ENCODE measurements at places on chromosomes 7 and 10.

- no peak for DNase-seq
- H3K27ac ChIP-seq: no peak overlapping the region
- H3K36me3 ChIP-seq: no peaks in the 10 kb centered on the region
- H3K4me3 ChIP-seq: no peak overlapping the region
- peaks cover 2% of the 10 kb centered on the region for H3K27me3 ChIP-seq
- no peaks in the 10 kb centered on the region for H3K4me1 ChIP-seq
Observed at GRCh38 chr7:25569765-25570164, 341.5 kb upstream of the NPVF start.

DNA sequence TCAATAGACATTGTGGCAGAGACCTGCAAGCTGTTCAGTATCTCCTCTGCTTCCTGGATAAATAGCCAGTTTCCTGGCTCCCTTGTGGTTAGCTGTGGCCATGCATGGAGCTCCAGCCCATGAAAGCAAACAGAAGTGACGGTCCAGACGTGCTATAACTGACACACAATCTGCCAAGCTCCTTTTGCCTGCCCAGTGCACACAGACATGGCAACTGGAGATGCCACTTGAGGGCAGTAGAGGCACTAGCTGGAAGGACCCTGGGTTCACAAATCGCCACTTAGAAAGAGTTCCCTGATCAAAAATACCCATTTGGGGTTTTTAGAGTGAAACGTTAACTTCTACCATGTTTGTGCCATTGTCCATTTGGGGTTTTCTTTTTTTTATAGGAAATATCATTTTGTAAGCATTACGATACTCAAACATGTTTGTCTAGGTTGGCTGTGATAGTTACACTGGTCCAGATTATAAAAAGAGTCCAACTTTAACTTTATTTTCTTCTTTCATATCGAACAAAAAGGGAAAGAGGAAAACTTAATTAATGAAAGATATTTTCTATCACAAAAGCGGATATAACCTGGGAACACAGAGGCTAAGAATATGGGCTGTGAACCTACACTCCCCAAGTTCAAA is 31.3 kb downstream of the KIN start:
- H3K4me3 ChIP-seq: no peak overlapping the region
- H3K4me1 ChIP-seq: no peaks in the 10 kb centered on the region
- H3K27me3 ChIP-seq: no peaks in the 10 kb centered on the region
- no peak overlapping the region for H3K27ac ChIP-seq

DNA sequence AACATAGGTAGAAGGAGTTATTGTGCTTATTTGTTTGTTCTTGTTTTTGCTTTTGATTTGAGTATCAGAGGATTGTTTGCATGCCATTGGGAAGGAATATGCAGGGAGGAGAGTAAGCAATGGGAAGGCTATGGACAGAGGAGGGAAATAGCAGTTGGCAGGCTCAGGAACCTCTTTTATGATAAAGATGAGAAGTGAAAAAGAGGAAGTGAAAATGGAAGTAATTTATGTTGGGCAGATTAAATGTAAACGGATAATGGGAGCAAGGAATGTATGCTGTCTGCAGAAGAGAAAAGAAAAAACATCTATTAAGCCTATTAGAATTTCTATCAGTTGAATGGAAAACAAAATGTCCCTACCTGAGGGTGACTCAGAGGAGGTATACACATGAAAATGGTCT is 90.1 kb upstream of the NPSR1 start:
- H3K27me3 ChIP-seq: no peaks in the 10 kb centered on the region
- no peaks in the 10 kb centered on the region for H3K36me3 ChIP-seq
- no peaks in the 10 kb centered on the region for H3K4me1 ChIP-seq
- DNase-seq: no peak
- no peak overlapping the region for H3K4me3 ChIP-seq

DNA sequence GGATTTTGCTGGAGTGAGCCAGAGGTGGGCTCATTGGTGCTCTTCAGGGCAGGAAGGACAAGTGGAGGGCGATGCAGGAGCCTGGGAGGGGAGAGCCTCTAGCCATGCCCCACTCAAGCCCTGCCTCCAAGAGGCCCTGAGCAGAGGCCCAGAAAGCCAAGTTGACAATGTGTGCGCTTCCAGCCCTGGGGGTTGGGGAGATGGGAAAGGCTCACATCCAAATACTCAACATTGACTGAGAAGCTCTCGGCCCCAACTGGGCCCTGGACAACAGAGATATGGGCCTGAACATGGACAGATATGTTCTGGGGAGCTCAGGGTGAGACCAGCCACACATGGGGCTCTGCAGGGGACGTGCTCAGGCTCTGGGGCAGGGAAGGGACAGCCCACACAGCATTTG is 39.0 kb downstream of the FRMPD2 start:
- no peak for DNase-seq

DNA sequence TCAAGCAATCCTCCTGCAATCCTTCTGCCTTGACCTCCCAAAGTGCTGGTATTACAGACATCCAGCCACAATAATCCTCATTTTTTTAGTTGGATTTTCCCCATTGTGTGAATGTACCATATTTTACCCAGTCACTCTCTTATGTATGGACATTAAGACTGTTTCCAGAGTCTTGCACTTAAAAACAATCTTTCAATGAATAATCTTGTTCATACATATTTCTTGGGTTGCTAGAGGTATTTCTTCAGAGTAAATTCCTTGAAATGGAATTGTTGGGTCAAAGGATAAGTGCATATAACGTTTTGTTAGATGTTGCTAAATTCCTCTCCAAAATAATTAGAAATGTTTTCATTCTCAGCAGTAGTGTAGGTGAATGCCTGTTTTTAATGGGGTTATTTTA is 283.1 kb upstream of the KAT6B start:
- H3K4me3 ChIP-seq: no peak overlapping the region
- no peaks in the 10 kb centered on the region for H3K36me3 ChIP-seq
- no peak for DNase-seq

DNA sequence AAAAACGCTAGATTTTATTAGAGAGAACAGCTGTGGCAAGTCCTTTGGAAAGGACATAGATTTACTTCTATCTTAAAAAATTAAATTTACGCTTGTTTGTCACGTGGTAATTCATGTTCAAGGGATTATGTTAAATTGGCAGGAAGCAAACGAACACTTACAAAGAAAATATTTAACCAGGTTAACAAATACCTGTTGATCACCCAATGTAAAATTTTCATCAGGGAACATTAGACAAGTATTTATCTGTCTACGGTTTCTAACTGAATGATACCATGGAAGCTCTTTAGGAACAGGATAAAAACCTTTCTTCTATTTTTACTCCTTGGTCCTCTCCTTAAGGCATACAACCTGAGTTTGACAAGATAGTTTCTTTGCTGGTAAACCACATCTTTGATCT is 122.2 kb downstream of the NOC3L start:
- H3K36me3 ChIP-seq: no peaks in the 10 kb centered on the region
- H3K27ac ChIP-seq: no peak overlapping the region
- H3K4me1 ChIP-seq: no peaks in the 10 kb centered on the region
- no peak overlapping the region for H3K4me3 ChIP-seq

- H3K27me3 ChIP-seq: no peaks in the 10 kb centered on the region
- H3K4me3 ChIP-seq: no peak overlapping the region
- no peaks in the 10 kb centered on the region for H3K36me3 ChIP-seq
- no peak for DNase-seq
Observed at GRCh38 chr10:72906446-72906845, 12.9 kb downstream of the OIT3 start.

GRCh38 chr7:92368741-92369140 is 78.5 kb upstream of the GATAD1 start:
- no peak for DNase-seq
- no peak overlapping the region for H3K27ac ChIP-seq

- H3K27ac ChIP-seq: no peak overlapping the region
- H3K4me3 ChIP-seq: no peak overlapping the region
- no peaks in the 10 kb centered on the region for H3K36me3 ChIP-seq
Observed at GRCh38 chr7:15257689-15258088, 304.1 kb downstream of the AGMO start.

DNA sequence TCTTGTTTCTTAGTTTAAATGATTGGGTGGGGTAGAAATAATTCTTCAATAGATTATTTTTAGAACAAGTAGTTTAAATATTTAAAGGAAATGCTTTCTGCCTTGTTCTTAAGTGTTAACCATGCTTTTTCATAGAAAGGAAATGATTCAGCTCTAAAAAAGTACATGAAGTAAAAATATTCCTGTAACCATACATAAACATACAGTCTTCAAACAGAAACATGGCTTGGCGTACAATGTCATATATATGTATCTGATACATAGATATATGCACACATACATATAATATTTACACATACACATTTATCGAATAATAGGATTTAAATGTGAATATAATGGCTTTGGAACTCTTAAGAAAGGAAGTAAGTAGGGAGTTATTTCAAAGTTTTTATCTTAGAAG is 84.4 kb downstream of the RUNDC3B start:
- DNase-seq: no peak
- H3K4me1 ChIP-seq: no peaks in the 10 kb centered on the region
- H3K4me3 ChIP-seq: no peak overlapping the region
- H3K36me3 ChIP-seq: no peaks in the 10 kb centered on the region

DNA sequence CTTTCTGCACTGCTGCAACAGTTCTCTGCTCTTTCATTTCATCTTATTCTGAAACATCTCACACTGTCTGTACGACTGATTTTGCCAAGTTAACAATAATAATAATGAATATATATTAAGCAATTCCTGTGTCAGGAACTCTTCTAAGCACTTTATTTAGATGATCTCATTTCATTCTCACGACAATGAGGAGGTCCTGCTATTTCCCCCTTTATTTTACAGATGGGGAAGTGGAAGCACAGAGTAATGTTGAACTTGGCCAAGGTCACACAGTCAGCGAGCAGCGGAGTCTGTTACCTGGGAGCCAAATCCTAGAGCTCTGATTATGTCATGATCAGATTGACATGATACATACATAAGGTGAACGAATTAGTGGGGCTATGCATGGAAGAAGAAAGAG is 5.8 kb downstream of the MRC1 start:
- no peak overlapping the region for H3K4me3 ChIP-seq
- H3K27me3 ChIP-seq: no peaks in the 10 kb centered on the region
- no peaks in the 10 kb centered on the region for H3K36me3 ChIP-seq

DNA sequence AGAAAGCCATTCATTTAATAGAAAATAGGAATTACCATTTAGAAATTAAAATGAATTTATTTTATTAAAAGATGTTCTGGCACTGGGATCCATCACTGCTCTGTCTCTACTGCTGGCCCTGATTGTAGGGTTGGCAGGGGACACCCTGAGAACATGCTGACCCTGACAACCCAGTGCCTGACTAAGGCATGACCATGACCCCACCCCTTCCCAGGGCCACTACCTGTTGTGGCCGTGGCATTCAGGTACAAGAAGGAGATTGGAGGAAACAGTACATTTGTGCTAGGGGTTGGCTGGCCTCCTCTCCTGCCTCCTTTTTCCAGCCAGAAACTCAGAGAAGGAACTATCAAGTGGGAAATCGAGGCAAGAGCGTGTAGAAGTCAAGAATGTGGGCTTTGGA is 197.0 kb upstream of the ZMIZ1 start:
- peaks cover 22% of the 10 kb centered on the region for H3K27me3 ChIP-seq
- no peak overlapping the region for H3K27ac ChIP-seq
- H3K4me3 ChIP-seq: no peak overlapping the region
- peaks cover 14% of the 10 kb centered on the region for H3K4me1 ChIP-seq

- no peak overlapping the region for H3K27ac ChIP-seq
- H3K27me3 ChIP-seq: no peaks in the 10 kb centered on the region
- no peaks in the 10 kb centered on the region for H3K4me1 ChIP-seq
- H3K4me3 ChIP-seq: no peak overlapping the region
Observed at GRCh38 chr10:43978091-43978490, 329.4 kb upstream of the ZNF32 start.

DNA sequence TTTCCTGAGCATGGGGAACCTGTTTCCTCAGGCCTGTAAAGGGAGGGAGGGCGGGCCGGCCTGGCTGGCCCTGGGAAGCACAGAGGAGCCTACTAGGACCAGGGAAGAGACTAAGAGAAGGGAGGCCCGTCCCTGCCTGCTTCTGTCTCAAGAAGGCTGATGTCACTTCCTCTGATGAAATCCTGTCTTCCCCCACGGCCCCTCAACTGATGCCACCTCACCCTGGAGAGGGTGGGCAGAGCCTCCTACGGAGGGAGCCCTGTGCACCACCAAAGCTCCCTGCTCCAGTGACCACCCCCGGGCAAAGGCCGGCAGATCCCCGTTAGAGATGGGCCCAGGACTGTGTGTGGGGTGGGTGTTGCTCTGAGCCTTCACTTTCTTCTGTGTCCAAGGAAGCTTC is 1.0 kb upstream of the PILRA start:
- DNase-seq: no peak
- no peak overlapping the region for H3K4me3 ChIP-seq
- H3K36me3 ChIP-seq: no peaks in the 10 kb centered on the region
- H3K27me3 ChIP-seq: no peaks in the 10 kb centered on the region
- H3K27ac ChIP-seq: no peak overlapping the region

- DNase-seq: no peak
- no peak overlapping the region for H3K27ac ChIP-seq
- H3K4me1 ChIP-seq: no peaks in the 10 kb centered on the region
- H3K4me3 ChIP-seq: no peak overlapping the region
- no peaks in the 10 kb centered on the region for H3K36me3 ChIP-seq
Observed at GRCh38 chr10:72665925-72666324, 26.0 kb upstream of the MCU start.

- no peaks in the 10 kb centered on the region for H3K27me3 ChIP-seq
- H3K36me3 ChIP-seq: no peaks in the 10 kb centered on the region
- peak overlapping the region; percentile 13 for H3K4me3 ChIP-seq
- peak overlapping the region; percentile 91 for H3K27ac ChIP-seq
Observed at GRCh38 chr10:133151543-133151972, 8.5 kb upstream of the KNDC1 start.

DNA sequence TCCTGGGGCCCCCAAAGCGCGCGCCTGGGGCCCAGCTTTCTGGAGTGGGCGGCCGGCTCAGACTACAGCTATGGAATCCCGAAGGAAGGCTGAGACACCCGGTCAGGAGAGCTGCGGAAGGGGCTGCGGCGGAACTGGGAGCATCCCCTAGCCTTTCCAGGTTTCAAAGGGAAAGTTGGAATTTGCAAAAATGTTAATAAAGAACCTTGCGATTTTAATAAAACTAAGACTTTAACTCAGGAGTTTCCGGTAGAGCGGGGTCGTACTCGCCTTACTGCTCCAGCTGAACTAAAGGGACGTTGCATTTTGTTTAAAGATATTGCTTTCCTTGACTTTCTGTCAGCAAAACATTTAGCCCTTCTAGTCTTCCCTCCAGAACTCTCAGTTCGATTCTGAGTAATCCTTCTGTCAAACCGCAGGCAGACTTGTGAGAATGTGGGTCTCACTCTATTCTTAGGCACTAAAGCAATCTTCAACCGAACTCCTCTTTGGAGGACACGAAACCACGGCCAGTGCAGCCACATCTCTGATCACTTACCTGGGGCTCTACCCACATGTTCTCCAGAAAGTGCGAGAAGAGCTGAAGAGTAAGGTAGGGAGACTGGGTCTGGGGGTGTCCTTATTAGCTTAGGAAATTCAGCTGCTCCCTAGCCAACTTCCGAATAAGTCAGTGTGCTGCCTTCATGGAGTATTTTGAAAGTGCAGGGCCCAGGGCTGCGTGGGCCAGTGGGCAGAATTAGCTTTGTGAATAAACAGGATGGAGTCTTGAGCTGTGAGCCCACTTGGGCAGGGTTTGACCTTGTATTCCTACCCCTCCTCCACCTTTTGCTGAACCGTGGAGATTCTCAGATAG is 1.9 kb downstream of the CYP26A1 start:
- H3K4me1 ChIP-seq: peaks cover 33% of the 10 kb centered on the region
- peak overlapping the region; percentile 66 for H3K4me3 ChIP-seq
- peaks cover 63% of the 10 kb centered on the region for H3K27me3 ChIP-seq
- no peak overlapping the region for H3K27ac ChIP-seq
- no peaks in the 10 kb centered on the region for H3K36me3 ChIP-seq

- peaks cover 13% of the 10 kb centered on the region for H3K4me1 ChIP-seq
- H3K27ac ChIP-seq: no peak overlapping the region
- H3K27me3 ChIP-seq: no peaks in the 10 kb centered on the region
- no peak for DNase-seq
- no peak overlapping the region for H3K4me3 ChIP-seq
Observed at GRCh38 chr10:63627396-63627795, 106.2 kb downstream of the REEP3 start.

Data from H1 (cell line).